ENCODE measurements at places on chromosomes 11 and 22.
A peak's percentile ranks its signal among the peaks of the same experiment; 100 is the strongest.

GRCh38 chr11:36191941-36192340, 97.3 kb downstream of the COMMD9 start:
- no peak for DNase-seq

DNA sequence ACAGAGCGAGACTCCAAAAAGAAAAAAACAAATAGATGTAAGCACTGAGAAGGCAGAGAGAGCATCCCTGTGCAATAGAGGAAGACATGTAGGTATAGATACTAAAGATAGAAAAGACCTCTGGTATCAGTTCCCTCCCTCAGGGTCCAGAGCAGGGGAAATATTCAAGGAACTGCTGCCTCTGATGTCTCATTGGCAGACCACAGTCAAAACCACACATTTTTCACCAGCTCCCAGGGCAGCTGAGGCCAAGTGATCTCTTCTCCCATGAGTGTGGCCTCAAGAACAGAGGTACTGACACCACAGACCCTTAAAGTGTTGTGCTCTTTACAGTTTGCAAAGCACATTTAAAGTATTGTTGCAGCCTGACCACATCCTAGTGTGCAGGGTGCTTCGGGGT, 288.5 kb downstream of the NTM start:
- DNase-seq: no peak

DNA sequence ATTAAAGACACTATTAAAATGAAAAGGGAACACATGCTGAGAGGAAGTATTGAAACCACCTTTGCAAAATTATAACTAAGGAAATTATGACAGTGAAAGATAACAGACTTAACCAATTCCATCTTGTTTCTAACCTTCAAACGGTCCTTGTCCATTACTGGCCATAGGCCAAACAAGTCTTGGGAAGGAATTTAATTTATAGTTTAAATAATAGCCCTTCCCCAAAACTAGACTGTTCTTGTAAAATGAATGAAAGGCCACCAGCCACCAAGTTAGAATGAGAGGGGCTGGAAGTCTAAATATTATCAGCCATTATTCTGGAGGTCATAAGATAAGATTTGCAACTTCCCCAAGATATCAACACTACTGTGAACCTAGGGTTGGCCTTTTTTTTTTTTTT, 1.8 kb upstream of the TALDO1 start:
- no peak for DNase-seq

DNA sequence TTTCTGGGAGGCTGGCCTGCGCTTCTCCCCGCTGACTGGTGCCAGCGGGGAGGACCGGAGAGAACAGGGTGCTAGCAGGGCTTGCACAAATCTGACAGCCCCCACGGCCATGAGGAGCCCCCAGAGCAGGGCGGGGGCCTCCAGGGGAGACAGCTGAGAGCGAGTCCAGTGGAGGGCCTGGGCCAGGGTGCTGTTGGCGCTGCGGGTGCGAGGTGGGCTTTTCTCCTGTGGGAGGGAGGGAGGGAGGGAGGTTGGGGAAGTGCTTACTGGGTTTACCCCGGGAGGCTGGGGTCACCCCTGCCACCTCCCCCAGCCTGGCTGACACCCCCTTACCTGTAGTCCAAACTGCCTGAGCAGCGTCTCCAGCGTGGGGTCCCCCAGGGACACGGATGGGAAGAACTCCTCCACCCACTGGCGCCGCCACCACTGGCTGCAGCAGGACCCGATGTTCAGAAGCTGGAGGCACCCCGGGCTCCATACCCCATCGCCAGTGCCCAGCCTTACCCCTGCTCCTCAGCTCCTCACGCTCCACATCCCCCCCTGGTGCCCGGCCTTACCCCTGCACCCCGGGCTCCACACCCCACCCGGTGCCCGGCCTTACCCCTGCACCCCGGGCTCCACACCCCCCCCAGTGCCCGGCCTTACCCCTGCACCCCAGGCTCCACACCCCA, 3.9 kb downstream of the LMF2 start:
- DNase-seq: no peak

GRCh38 chr11:86988351-86988881, 33.2 kb upstream of the FZD4 start:
- DNase-seq: no peak

DNA sequence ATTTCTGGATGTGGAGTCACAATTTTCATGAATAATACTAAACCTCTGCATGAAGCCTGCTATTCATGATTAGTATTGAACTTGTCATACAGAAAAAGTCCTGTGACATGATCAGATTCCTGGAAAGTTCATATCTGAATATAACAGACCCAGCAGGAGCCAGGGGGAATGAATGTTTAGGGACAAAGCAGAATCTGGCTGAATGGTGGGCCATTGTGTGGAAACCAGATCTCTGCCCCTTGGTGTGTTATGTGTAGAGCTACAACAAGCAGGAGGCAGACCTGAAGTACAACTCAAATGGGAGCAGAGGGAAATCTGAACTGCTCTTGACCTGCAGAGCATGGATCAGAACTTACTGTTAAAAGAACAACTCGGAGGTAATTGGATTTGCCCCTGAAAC, 30.3 kb downstream of the KREMEN1 start:
- no peak for DNase-seq

DNA sequence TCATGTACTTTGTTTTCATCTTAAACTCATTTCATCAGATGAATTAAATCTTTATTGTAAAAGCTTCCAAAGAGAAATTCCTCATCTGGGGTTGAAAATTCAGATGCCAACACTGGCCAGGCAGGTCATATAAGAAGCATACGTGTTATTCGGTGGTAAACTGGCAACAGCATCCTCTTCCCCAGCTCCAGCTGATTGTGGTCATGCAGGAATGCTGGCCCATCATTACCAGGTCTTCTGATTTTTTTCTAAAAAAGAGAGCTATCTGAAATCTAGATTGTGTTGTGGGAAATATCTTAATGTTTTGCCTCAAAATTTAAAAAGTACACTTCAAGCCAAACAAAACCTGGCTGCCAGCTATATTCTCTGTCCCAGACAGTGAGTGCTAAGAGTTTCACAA, 53.6 kb downstream of the ARFGAP2 start:
- DNase-seq: no peak

DNA sequence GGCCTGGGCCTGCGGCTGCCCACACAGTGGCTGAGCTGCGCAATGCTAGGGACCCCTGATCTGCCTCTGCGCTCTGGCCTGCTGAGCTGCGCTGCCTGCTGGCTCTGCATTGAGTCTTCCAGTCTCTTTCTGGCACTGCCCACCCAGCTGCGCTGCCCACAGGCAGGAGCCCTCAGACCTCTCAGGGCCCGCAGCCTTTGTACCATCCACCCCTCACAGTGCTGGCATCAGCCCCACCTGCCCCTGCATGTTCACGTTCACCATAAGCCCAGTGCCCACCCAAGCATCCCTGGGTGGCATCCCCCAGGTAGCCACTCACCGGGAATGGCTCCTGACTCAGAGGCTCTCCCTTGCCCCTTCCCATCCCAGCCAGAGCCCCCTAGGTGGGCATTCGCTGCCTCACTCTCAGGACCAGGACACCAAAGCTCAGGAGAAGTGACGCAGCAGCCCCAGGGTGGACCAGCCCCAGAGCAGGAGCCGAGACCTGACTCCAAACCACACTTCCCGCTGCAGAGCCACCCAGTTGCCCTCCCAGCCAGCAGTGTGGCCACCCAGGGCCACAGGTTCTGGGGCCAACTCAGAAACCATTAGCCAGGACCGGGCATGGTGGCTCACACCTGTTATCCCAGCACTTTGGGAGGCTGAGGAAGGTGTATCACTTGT, 21.7 kb upstream of the COMT start:
- no peak for DNase-seq

DNA sequence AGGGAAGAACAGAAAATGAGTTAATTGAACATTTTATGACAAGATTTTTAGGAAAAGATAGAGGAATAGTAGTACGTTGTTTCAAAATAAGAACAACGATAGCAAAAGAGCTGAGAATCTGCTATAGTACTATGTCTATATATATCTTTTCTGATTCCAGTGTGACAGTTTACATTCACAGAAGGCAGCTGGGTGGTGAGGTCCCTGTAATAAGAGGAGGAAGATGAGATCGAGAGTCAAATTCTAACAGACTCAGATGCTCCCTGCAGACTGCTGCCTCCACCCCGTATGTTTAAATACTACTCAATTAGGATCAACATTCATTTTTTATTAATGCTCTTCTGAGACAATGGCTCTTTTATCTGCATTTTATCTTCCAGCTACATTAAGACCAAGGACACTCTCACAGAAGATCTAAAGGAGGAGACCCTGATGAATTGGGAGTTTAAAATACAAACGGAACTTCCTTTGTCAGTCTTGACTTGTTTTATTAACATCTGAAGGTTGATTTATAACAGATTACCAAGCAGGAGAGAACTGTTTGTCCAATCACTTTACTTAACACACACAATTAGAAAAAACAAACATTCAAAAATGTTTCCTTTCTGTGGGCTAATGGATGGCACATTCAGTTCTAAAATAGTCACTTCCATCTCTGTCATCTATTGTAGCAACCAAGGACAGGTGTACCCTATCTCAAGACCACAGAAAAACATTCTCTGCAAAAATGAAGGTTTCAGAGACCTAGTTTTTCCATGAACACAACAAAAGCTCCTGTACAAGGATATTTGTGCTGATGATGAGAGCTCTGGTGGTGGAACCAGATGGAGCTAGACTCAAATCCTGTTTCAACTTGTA, 240.2 kb downstream of the CADM1 start:
- DNase-seq: no peak

- peak; percentile 63 for DNase-seq
Measured at GRCh38 chr11:77821349-77821851, 456 bp downstream of the AAMDC start.

Measured in foreskin fibroblast (primary cell).